ENCODE measurements at places on chromosomes 7 and 10.

GRCh38 chr7:142356166-142356565 lies 98.3 kb upstream of the PRSS58 start:
- no peak for DNase-seq

DNA sequence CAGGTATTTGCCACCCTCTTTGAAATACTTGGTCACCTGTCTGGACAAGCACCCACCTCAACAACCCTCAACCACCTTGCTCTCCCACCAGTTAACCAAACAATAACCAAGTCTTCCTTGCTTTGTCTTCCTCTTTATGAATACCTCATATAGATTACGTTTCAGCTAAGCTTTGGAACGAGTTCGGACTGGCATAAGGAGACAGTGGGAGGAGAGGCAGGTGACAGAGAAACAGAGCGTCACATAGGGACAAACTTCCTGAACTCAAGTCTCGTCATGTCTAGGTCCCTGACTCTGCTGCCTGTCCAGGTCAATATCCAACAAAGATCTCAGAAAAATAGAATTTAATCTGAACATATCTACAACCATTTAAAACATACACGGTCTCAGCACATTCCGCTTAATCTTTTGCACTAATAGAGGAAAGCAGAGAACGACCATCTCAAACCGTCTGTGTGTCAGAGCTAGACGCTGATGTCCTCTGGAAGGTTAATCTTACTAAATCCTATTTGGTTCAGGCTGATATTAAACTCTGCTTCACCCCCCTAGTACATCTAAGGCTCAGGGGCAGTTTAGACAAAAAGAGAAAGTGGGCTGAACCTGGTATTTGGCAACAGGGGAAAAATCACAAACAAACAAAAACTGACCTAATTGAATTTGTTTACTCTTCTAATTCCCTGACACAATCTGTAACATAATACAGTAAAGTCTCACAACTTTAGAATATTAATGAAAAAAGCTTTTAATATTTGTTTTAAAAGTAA lies 26.4 kb upstream of the SVOPL start:
- no peak for DNase-seq

GRCh38 chr7:110168010-110168409 lies 922.9 kb upstream of the LRRN3 start:
- DNase-seq = no peak

- no peak for DNase-seq
Measured at GRCh38 chr10:96688789-96689188, 31.5 kb downstream of the PIK3AP1 start.

DNA sequence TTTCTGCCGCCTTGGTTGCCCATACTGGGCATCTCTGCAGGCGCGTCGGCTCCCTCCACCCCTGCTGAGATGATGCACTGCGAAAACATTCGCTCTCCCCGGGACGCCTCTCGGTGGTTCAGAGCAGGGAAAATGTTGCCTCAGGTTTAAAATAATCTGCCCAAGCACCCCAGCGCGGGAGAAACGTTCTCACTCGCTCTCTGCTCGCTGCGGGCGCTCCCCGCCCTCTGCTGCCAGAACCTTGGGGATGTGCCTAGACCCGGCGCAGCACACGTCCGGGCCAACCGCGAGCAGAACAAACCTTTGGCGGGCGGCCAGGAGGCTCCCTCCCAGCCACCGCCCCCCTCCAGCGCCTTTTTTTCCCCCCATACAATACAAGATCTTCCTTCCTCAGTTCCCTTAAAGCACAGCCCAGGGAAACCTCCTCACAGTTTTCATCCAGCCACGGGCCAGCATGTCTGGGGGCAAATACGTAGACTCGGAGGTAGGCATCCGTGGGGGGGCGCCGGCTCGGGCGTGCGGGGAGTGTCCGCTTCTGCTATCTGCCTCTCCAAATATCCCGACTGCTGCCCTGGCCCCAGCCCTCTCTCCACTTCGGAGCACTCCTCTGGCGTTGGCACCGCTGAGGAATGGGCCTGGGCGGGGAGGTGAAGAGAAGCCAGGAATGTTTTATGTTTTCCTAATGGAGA lies at the start of gene CAV1:
Gene CAV1 (plus strand): TSS at position 428 of the 689 bp plus-strand sequence. CDS start 27 bp downstream, at position 455.
- DNase-seq = peak; percentile 97

DNA sequence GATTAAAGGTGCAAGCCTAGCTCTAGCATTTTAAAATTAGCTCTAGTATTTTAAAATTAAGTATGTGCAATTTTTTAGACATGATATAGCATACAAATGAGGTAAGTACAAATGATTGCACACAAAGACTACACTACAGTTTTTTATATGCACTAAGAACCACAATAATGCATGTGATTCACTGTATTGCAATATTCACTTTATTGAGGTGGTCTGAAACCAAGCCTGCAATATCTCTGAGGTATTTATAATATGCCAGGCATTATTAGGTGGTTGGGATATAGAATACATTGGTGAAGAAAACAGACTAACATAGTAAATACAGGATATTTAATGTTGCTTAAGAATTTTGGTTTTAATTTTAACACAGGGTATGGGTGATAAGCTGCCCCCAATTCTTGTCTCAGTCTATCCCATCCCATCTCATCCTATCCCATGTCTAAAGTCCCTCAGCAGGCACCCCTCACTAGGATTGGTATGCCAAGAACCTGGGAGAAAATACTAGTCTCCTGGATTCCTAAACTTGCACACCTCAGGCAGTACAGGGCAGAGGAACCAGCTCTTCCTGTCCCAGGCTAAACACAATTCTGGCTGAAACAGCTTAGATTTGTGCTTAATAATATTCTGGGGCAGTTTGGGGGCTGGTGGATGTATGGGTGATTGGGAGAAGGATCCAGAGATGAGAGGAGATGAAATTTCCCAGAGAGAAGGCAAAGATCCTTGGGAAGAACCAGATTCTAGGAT lies 90.4 kb downstream of the HIPK2 start:
- DNase-seq = no peak

GRCh38 chr7:144534196-144534595 lies 130.7 kb upstream of the NOBOX start:
- DNase-seq = peak; percentile 65

- DNase-seq = no peak
Measured at GRCh38 chr10:123557366-123558108, 108.6 kb upstream of the GPR26 start.

DNA sequence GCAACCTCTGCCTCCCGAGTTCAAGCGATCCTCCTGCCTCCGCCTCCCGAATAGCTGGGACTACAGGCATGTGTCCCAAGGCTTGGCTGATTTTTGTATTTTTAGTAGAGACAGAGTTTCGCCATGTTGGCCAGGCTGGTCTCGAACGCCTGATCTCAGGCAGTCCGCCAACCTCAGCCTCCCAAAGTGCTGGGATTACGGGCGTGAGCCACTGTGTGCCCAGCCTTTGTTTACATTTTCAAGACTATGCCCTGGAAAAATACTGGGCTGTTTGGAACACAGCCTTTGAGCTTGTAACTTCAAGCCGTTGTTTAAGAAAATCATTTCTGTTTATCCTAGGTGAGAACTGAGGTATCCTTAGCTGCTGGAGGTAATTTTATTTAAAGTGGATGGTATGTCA lies 1.9 kb downstream of the ZKSCAN1 start:
- no peak for DNase-seq

DNA sequence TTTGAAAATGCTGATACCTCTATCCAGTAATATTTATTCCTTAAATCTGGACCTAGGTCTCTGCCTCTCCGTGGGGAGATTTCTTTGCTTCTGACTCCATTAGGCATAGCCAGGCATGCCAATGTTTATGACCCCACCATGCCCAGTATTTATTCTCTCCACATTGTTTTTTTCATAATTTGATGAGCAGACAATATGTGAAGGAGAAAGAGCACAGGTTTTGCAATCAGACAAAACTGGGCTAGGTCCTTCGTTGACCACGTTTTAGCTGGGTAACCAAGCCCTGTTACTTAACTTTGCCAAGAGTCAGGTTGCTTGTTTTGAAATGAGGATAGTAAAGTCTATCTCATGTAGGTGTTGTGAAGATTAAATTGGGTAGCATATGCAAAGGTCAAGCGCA lies 21.6 kb upstream of the PRPS1L1 start:
- no peak for DNase-seq

- DNase-seq = no peak
Measured at GRCh38 chr10:133523631-133524203, 3.4 kb upstream of the CYP2E1 start.

- DNase-seq = no peak
Measured at GRCh38 chr7:97512441-97513207, 219.3 kb upstream of the TAC1 start.

DNA sequence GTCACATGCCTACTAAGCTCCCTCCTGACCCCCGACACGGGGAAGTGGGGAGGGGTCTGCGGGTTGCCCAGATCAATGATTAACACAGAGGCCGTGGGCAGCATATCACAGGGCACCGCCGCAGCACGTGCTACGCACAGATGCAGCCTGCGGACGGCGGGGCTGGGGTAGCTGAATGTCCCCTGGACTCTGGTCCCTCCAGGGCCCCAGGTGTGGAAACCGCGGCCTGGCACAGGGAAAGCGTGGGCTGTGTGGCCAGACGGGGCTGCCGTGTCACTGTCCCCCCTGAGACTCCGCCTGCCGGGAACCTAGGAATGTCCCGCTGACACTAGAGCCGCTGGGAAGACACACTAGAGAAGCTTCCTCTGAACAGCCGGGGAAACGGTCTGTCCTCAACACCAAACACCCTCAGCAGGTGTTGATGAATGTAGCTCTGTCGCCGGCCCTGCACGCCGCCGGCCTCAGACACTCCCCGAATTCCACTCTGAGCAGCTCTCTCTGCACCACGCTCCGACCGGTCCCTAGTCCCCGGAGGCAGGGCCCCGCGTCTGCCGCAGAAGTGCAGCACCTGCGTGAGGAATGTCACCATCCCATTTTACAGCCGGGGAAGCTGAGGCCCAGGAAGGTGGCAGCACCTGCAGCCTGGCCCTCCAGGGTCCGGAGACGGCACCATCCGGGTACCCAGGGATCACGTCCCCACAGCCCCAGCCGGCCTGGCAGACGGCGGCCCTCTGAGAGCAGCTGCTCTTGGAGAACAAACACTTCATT lies 33.4 kb upstream of the PDGFA start:
- DNase-seq = no peak

GRCh38 chr10:112404617-112405016 lies 30.7 kb downstream of the ACSL5 start:
- DNase-seq = peak; percentile 18

GRCh38 chr10:2919016-2919415 lies 148.3 kb upstream of the PFKP start:
- no peak for DNase-seq

DNA sequence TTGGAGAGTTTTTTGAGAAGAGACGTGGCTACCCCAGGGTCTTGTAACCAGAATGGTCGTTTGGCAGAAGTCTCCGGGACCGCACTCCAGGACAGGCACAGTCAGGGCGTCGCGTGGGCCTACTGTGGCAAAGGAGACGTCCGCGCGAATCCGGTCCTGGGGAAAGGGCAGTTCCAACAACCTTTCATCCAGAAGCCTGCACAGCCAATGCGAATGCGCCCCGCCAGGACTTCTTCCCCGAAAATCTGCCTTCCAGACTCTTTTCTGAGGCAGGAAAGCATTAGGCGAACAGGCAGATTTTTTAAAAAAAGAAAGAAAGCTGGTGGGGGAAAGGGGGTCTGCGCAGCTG lies 2.0 kb downstream of the HPSE2 start:
- DNase-seq = no peak

- DNase-seq = no peak
Measured at GRCh38 chr10:95544783-95545500, 16.2 kb downstream of the SORBS1 start.

- DNase-seq = no peak
Measured at GRCh38 chr7:127322351-127322750, 69.6 kb upstream of the GRM8 start.

DNA sequence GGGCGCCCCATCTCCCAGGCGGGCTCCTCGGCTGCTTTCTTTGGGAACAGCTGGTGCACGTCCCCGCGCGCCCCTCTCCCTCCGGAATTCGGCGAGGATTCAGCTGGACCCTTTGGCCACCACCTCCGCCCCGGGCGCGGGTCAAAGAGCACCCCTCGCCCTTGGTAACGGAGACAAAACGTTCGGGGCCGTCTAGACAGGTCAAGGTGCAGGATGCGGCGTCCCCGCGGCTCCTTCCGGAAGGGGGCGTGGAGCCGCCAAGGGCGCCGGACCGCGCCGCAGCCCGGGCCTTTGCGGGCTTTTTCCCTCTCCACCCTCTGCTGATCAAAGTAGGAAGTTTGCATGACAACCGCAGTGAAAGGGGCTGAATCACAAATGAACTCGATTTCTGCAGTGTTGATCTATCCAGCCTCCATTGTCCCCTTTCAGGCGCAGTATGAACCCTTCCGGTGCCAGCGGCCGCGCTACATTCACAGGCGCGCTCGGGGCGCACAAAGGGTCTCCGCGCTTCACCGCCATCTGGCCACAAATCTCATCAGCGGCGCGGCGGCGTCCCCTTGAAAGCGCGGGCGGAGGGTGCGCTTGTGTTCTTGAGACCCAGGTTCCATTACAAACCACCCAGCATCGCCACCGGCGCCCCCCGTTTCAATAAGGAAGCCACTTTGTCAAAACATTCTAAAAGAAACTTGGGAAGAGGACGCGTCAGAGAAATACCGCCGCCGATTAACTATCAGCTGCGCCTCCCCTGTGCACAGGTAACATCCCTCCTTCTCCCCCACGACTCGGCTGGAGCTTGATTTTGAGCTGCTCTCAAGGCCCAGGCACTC lies 36.4 kb downstream of the CNPY1 start:
- no peak for DNase-seq

GRCh38 chr7:7720193-7720592 lies 1.8 kb upstream of the RPA3 start:
- no peak for DNase-seq

DNA sequence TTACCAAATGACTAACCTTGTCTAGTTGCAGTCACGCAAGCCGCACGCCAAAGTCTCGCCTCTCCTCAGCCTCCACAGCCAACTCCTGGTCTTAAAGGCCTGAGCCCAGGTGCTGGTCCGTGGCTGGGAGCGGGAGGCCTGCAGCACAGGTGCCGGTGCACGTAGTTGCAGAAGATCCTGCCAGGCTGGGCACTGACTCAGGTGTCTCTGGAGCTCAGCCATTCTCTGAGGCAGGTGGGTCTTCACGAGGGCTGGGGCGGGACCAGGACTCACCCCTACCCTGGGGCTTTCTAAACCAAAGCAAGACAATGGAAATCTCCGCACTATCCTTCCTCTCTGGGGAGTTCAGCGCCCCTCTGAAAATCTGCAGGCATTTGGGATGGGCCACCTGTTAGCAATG lies 216.4 kb downstream of the MLLT10 start:
- no peak for DNase-seq

- DNase-seq = peak; percentile 24
Measured at GRCh38 chr7:43071604-43072003, 40.8 kb upstream of the HECW1 start.
